ENCODE measurements at places on chromosomes 1 and 21.
A peak's percentile ranks its signal among the peaks of the same experiment; 100 is the strongest.

DNA sequence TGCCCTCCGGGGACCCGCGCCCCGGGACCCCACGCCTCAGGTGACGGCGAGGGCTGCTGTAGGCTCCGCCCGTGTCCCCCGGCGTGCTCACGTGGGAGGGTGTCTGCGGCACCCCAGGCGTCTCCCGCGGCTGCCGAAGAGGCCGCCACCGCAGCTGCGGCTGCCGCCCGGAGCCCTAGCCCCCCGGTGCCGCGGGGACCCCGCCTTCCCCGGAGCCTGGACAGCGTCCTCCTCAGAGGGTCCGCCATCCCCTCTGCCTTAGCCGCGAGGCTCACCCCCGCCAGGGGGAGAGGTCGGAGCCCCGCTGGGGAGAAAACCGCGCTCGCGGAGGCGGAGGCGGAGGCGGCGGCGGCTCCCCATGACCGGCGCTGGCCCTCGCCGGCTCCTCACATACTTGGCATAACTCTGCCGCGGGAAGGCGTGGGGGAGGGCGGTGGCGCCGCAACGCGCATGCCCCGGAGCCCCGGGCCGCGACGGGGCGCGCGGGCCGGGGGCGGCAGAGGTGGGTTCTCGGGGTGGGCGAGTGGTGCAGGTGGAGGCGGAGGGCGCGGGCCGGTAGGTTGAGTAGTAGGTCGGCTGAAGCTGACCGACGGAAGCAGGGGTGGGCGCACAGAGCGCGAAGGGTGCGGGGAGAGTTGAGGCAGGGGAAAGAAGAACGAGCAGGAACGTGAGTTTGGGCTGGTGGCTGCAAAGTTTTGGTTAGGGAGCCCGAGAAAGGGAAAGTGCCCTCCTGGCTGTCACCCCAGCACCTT lies 700 bp upstream of the SYDE2 start:
- no peak for DNase-seq

GRCh38 chr21:34582506-34583150 lies 32.3 kb downstream of the RCAN1 start:
- peak; percentile 46 for DNase-seq

DNA sequence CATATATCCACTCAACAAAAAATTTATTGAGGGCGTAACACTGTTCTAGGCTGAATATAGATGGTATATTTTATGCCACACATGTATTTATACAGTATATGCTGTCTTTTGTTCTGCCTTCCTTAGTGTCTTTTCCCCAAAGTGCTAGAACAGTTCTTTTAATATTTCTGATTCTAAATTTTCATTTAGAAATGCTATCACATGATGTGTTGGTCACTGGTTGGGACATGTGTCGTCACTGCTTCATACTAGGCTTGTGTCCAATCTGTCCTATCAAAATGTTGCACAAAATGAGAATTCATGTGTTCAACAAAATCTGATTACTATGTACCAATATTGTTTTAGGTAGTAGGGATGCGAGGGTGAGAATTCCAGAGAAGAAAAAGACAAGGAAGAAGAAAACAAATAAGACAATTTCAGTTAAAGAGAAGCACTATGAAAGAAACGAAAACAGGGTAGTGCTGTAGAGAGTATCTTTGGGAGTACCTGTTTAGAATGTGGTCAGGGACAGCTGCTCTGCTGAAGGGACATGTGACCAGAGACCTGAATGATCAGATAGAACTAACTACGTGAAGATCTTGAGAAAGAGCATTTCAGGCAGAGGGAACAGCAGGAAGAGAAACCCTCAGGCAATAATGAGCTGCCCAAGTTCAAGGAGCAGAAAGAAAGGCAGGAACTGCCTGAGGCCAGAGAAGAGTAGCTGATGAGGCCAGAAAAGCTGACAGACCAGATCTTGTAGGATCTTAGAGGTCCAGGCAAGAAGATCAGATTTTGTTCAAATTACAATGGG lies 1.3 kb downstream of the KMO start:
- DNase-seq: peak; percentile 48

- DNase-seq: no peak
Observed at GRCh38 chr1:64676386-64676785, 68.5 kb upstream of the RAVER2 start.

DNA sequence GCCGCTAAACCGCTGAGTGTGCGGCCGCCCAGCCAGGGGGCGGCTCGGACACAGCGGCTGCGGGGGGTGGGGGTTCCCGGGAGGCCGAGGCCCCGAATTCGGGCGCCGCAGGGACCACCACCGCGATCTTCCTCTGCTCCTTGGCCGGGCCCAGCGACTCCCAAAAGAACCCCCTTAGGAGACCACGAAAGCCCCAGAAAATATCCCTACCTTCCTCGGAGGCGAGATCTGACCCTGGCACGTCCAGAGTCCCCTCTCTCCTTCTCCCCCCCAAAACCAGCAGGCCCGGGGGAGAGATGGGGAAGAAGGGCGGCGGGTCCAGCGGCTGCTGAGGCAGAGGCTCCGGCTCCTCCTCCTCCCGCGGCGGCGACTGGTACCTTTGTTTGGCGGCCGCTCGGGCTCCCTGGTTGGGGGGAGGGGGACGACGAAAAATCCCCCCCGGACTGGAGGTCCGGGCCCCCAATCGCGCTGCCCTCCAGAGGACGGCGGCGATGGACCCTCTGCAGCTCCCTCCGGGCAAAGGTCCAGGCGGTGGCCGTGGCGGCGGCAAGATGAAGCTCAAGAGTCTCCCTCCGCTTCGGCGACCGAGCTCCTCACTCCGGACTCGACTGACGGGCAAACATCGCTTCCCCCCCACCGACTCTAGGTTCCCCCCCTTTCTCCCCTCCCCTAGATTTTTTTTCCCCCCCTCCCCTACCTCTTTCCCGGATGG lies at the start of gene ARID4B:
TSS of gene ARID4B (minus strand) at position 621 of the 712 bp plus-strand sequence. CDS start 1,260 bp downstream, outside the sequence.
- no peak for DNase-seq

DNA sequence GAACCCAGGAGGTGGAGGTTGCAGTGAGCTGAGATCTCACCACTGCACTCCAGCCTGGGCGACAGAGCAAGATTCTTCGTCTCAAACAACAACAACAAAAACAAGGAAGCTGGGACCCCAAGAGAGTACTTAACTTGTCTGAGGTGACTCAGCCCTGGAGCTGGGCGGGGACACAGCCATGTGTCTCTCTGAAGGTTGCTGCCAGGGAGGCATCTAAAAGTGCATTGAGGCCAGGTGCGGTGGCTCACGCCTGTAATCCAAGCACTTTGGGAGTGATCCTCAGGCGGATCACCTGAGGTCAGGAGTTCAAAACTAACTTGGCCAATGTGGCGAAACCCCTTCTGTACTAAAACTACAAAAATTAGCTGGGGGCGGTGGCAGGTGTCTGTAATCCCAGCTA lies 7.7 kb downstream of the IFI6 start:
- no peak for DNase-seq
